Right renal pelvis (tissue), 4 donors: ENCODE measurements at places on chromosomes 7 and 10. TPM values are rescaled to one million over a fixed set of nuclear protein-coding genes. Genes with fewer than 3 reads are reported as not detected.

- no peak for DNase-seq
Observed at GRCh38 chr10:13997650-13998049, 333.1 kb downstream of the FRMD4A start.

DNA sequence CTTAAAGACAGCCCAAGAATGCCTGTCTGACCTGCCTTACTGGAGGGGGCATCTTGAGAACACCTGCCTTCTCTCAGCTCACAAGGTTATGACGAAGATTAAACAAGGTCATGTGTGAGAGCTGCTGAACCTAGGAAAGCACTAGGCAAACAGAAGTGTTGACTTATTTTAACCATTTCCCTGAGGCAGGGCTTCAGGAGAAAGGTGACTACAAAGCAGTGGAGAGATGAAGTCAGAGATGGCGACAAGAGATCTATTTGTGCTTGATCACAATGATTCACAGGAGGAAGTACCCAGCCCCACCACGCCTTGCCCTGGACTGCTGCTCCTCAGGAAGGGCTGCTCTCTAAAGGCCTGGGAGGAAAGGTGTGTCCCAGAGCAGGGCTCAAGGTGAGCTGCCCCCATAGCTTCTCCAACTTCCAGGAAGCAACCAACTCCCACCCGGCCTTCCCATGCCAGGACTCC, 27.8 kb downstream of the STN1 start:
- DNase-seq, result no peak

DNA sequence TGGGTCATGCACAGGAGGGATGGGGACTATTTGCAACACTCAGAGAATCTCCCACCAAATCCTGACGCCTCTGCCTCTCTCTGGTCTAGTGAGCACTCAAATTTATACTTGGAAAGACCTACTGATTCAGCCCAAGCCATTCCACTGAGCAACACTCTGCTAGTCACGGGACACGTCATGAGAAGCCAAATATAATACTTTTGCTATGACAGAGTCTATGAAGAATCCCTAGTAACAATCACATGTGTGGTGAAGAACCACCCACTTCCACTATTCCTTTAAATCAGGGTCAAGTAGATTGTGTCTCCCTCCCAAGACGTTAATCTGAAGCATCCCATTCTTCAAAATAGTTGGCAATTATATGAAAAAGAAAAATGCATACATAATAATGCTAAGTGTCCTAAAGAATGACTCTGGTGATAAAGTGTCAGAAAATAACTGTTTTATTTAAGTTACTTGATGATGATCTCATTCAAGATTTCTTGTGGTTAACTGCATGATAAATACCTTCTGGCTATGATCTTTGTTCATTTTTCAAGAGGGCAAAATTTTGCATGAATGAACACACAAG, 28.5 kb downstream of the CHCHD3 start:
- DNase-seq, result no peak

DNA sequence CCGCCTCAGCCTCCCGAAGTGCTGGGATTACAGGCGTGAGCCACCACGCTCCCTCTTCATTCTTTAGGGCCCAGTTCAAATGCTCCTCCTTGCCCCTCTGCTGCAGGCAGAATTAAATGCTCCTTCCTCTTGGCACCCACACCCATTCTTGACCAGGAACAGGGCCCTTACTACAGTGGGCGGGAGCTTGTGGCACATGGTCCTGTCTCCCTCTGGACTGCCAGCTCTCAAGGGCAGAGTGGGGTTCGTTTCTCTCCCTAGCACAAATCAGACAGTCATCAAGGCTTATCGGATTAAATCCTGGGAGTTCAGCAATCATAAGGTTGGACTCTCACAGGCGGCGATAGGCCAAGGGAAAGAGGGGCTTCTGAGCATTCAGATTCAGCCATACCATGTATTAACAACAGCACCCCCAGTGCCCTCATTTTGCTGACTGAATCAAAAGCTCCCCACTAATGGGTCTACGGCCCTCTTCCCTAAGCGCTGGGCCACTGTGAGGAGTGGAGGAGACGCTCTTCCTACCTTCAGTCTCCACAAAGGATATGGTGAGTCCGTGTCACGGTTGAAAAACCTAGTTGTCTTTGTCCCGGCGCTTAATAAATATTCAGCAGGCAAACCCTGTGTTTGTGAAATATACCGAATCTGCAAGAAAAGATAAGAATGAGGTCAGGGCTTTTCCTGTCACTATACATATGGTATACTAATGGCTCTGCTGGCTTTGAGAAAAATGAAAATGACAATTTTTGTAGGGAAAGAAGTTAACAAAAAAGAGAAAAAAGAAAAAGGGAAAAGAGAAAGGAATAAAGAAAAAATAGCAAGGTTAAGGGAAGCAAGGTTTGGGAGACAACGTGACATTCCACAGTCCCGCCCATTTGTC, 107.4 kb downstream of the CLEC2L start:
- DNase-seq, result no peak

DNA sequence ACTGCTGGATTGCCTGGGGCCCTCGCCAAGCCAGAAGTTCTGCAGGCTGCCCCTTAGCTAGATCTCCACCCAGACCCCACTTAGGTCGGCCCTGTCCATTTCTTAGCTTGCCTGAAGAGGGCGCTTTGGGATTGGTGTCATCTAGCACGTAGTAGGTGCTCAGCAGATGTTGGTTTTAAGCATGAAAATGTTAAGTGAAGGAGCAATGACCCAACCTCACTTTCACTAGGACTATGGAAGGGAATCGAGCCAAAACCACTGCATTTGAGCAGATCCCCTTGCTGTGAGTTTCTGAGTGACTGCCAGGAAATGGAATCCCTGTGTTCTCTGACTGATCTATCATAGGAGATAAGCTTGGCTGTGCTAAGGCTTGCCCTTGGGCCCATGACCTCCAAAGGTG, 131.7 kb upstream of the EEPD1 start:
- no peak for DNase-seq

DNA sequence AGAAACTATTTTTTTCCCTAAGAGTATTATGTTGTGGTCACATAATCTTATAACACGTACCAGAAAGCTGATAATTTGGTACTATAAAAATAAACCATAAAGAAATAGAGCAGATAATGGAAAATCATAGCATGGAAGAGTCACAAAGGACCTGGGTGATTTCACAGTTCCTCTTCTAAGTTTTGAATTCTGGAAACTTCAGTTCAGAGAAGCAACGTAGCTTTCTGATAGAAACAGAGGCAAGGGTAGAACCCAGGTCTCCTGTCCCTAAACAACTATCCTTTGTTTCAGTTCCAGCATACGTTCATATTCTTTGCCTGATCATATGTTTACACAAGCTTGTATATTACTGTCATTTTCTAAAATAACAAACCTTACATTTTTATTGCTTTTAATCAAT, 47.9 kb downstream of the MRC1 start:
- no peak for DNase-seq

GRCh38 chr7:133583545-133584171, 330.8 kb downstream of the EXOC4 start:
- DNase-seq, result no peak

ERVW-1 gene
- polyA plus RNA-seq, result 0.67 TPM

NCF1 gene
- 1.6 TPM for polyA plus RNA-seq

AKR1C3 gene
- polyA plus RNA-seq, result 59.0 TPM
